ENCODE measurements at places on chromosomes 6 and 20. TPM values are rescaled to one million over a fixed set of nuclear protein-coding genes. Genes with fewer than 3 reads are reported as not detected.

GRCh38 chr20:45408646-45409213 is 641 bp downstream of the DBNDD2 start:
- H3K4me1 ChIP-seq: peaks cover 21% of the 10 kb centered on the region
- H3K36me3 ChIP-seq: peaks cover 2% of the 10 kb centered on the region
- DNase-seq: no peak
- no peaks in the 10 kb centered on the region for H3K27me3 ChIP-seq
- H3K4me3 ChIP-seq: no peak overlapping the region
- H3K27ac ChIP-seq: peak overlapping the region; percentile 40

Gene APCDD1L
- total RNA-seq: not detected

GRCh38 chr20:53739799-53740785 is 146.5 kb upstream of the ZNF217 start:
- peak overlapping the region; percentile 92 for H3K27ac ChIP-seq
- no peaks in the 10 kb centered on the region for H3K36me3 ChIP-seq
- no peaks in the 10 kb centered on the region for H3K27me3 ChIP-seq
- H3K4me3 ChIP-seq: peak overlapping the region; percentile 77
- H3K4me1 ChIP-seq: peaks cover 58% of the 10 kb centered on the region

DNA sequence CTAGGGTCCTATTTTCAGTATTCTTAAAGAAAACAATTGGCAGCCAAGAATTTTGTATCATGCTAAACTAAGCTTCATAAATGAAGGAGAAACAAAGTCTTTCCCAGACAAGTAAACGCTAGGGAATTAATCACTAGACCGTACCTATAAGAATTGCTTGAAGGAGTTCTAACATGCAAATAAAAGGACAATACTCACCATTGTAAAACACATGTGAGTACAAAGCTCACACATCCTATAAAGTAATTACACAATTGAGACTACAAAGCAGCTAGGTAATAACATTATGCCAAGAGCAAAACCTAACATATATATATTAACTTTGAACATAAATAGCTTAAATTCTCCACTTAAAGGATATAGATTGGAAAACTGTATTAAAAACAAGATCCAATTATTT is 147.4 kb downstream of the FAM83B start:
- H3K36me3 ChIP-seq: no peaks in the 10 kb centered on the region
- no peak overlapping the region for H3K4me3 ChIP-seq
- H3K27me3 ChIP-seq: no peaks in the 10 kb centered on the region
- no peaks in the 10 kb centered on the region for H3K4me1 ChIP-seq
- H3K27ac ChIP-seq: no peak overlapping the region

- no peak overlapping the region for H3K4me3 ChIP-seq
- H3K27ac ChIP-seq: no peak overlapping the region
- no peak for DNase-seq
- H3K27me3 ChIP-seq: peaks cover 6% of the 10 kb centered on the region
- H3K36me3 ChIP-seq: no peaks in the 10 kb centered on the region
Observed at GRCh38 chr6:81795890-81796289, 43.4 kb upstream of the TENT5A start.

DNA sequence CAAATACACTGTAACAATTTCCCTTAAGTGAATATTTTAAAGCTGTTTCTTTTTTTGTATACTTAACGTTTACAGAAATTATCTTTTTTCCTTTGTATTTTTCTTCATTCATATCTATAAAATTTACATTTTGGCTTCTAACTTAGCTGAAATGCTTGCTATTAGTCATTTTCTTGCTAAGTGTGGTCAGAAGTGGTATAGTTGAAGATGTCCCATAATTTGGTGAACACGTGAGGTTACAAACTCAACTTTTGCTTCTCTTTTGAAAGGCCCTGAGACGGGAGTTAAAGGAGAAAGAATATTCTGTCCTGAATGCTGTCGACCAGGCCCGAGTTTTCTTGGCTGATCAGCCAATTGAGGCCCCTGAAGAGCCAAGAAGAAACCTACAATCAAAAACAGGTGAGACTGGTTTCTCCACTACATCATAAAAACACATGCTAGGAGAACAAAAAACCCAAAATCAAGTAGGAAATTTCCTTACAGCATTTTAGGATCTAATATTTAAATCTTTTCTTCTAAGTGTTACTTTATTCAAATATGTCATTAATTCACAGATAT is 445.0 kb downstream of the UTRN start:
- H3K27me3 ChIP-seq: no peaks in the 10 kb centered on the region
- H3K4me1 ChIP-seq: peaks cover 36% of the 10 kb centered on the region
- H3K36me3 ChIP-seq: peaks cover 17% of the 10 kb centered on the region

Gene FOXA2
- total RNA-seq: not detected

GRCh38 chr6:131519670-131520436 is 53.2 kb upstream of the ARG1 start:
- H3K27ac ChIP-seq: no peak overlapping the region
- H3K4me3 ChIP-seq: no peak overlapping the region
- no peaks in the 10 kb centered on the region for H3K36me3 ChIP-seq
- H3K27me3 ChIP-seq: no peaks in the 10 kb centered on the region

- H3K36me3 ChIP-seq: peaks cover 6% of the 10 kb centered on the region
- H3K27ac ChIP-seq: no peak overlapping the region
- H3K4me1 ChIP-seq: peaks cover 7% of the 10 kb centered on the region
- H3K27me3 ChIP-seq: peaks cover 38% of the 10 kb centered on the region
- H3K4me3 ChIP-seq: peak overlapping the region; percentile 30
- peak; percentile 3 for DNase-seq
Observed at GRCh38 chr6:72182337-72183246, 296.2 kb downstream of the RIMS1 start.

DNA sequence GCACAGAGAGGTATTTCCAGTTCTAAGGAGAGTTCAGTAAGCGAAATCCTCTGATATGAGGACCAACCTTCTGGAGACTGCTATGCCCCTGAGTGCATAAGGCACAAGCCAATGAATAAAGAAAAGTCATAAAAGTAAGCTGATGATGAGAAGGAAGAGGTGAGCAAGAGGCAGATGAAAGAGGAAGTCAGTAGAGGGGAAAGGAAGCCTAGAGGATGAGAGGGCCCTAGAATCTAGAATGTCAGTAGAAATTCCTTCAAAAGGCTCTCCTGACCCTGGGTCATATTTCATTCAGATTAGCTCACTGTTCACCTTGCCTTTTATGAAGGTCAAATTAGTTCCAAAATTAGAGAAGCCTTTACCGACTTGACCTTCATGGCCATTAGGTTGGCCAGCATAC is 209.2 kb downstream of the CD83 start:
- no peak overlapping the region for H3K4me3 ChIP-seq
- H3K36me3 ChIP-seq: peaks cover 1% of the 10 kb centered on the region
- H3K4me1 ChIP-seq: peaks cover 12% of the 10 kb centered on the region
- H3K27ac ChIP-seq: no peak overlapping the region
- no peak for DNase-seq
- H3K27me3 ChIP-seq: no peaks in the 10 kb centered on the region

- no peak overlapping the region for H3K4me3 ChIP-seq
- H3K4me1 ChIP-seq: peaks cover 24% of the 10 kb centered on the region
- H3K27me3 ChIP-seq: peaks cover 13% of the 10 kb centered on the region
Observed at GRCh38 chr6:14381829-14382677, 264.5 kb downstream of the CD83 start.

Gene HLA-DQA1
- 5.3 TPM for total RNA-seq

GRCh38 chr20:62759981-62760431 is 36.3 kb upstream of the MRGBP start:
- no peak overlapping the region for H3K4me3 ChIP-seq
- no peak overlapping the region for H3K27ac ChIP-seq
- peaks cover 3% of the 10 kb centered on the region for H3K27me3 ChIP-seq
- no peaks in the 10 kb centered on the region for H3K36me3 ChIP-seq
- no peak for DNase-seq
- H3K4me1 ChIP-seq: no peaks in the 10 kb centered on the region

- no peak overlapping the region for H3K4me3 ChIP-seq
- peaks cover 3% of the 10 kb centered on the region for H3K27me3 ChIP-seq
- DNase-seq: no peak
Observed at GRCh38 chr6:24078200-24078599, 47.8 kb upstream of the NRSN1 start.

- H3K4me1 ChIP-seq: peaks cover 13% of the 10 kb centered on the region
- peaks cover 4% of the 10 kb centered on the region for H3K27me3 ChIP-seq
- peak; percentile 42 for DNase-seq
- H3K27ac ChIP-seq: peak overlapping the region; percentile 93
- peaks cover 26% of the 10 kb centered on the region for H3K36me3 ChIP-seq
- H3K4me3 ChIP-seq: peak overlapping the region; percentile 86
Observed at GRCh38 chr6:136822046-136822375, 381 bp upstream of the PEX7 start.

- peaks cover 30% of the 10 kb centered on the region for H3K4me1 ChIP-seq
- peak overlapping the region; percentile 82 for H3K4me3 ChIP-seq
- peaks cover 10% of the 10 kb centered on the region for H3K36me3 ChIP-seq
- H3K27me3 ChIP-seq: no peaks in the 10 kb centered on the region
- peak overlapping the region; percentile 80 for H3K27ac ChIP-seq
- peak; percentile 49 for DNase-seq
Observed at GRCh38 chr20:3786126-3786484, 435 bp downstream of the CENPB start.

GRCh38 chr20:38355161-38356012 is 9.1 kb downstream of the LBP start:
- no peaks in the 10 kb centered on the region for H3K36me3 ChIP-seq
- no peak overlapping the region for H3K27ac ChIP-seq
- no peaks in the 10 kb centered on the region for H3K4me1 ChIP-seq
- no peaks in the 10 kb centered on the region for H3K27me3 ChIP-seq
- no peak for DNase-seq

Data from activated naive CD8-positive, alpha-beta T cell treated with anti-CD3 and anti-CD28 coated beads for 36 hours (primary cell).